ENCODE measurements at places on chromosomes 11 and 22.

DNA sequence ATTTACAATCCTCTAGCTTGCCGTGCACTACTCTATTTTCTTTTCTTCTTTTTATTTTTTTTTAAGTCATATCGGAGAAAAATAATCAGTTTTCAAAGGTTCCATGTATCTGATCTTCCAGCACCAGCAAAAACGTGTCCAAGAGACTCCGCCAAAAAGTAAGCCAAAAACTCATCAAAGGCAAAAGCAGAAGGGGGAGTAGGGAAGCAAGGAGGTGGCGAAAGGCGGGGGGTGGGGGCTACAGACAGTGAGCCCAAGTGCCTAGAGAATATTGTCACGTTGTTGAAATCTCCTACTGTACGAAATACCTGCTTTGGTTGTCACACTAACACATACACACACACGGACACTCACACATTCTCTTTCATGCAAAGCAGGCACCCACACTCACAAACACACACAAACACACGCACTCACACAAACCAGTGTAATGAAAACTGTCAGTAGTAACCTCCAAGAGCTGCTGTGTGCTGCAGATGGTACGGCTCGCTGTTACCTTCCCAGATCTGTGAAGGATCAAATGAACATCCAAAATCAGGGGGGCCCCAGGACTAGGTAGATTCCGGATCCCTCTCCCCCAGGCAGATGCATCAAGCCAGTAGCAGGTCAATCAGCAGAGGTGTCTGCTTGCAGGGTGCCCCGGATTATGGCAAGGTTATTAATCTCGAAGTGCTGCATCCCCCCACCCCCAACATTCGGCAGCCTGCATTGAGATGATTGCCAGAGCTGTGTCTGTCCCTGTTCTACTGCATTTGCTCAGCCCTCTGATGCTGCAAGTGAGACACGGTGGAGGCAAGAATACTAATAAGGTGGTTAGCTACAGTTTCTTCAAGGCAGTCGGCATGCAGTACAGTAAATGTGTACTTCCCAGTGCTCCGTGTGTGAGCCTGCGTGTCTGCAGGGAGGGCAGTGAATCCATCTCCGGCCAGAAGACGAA, at the start of gene LRRC4C:
Gene LRRC4C, minus strand, starts transcription at position 188 of the 937 bp plus-strand sequence.
- DNase-seq = no peak

DNA sequence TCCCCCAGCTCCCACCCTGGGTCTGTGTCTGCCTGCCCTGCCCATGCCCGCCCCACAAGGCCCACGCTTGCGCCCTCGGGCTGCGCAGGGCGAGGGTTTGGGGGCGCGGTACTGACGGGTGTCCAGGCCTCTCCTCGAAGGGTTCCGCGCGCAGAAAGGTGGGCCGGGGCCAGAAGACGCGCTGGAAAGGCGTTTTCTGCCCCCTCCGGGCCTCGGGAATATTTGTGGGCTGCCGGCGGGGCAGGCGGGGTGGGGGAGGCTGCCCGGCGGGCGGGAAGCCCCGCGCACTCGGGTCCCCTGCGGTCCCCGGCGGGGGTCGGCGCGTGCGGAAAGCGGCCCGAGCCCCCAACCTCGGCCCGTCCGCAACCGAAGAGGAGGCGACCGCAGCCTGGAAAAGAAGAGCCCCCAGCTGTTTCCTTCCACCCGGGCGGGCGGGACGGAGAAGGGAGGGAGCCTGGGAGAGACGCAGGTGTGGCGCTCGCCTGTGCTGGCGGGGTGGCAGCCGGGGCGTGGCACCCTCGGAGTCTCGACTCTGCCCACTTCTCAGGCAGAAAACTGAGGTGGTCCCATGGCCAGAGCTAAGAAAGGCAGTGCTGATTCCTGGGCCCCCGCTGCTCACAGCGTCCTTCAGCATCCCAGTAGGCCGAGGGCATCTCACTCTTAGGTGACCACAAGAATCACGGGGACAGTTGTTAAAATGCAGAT, 59.0 kb downstream of the THAP12 start:
- DNase-seq = no peak

DNA sequence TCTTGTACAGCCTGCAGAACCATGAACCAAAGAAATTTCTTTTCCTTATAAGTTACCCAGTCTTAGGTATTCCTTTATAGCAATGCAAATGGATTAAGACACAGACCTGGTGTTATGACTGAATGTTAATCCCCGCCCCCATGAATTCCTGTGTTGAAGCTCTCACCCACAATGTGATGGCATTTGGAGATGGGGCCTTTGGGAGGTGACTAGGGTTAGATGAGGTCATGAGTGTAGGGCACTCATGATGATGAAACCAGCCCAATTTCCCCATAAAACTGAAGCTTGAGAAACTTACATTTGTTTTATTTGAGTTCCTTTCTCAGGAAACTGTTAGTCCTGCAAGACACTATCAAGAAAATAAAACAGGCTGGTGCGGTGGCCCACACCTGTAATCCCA, 115.8 kb upstream of the THY1 start:
- no peak for DNase-seq

DNA sequence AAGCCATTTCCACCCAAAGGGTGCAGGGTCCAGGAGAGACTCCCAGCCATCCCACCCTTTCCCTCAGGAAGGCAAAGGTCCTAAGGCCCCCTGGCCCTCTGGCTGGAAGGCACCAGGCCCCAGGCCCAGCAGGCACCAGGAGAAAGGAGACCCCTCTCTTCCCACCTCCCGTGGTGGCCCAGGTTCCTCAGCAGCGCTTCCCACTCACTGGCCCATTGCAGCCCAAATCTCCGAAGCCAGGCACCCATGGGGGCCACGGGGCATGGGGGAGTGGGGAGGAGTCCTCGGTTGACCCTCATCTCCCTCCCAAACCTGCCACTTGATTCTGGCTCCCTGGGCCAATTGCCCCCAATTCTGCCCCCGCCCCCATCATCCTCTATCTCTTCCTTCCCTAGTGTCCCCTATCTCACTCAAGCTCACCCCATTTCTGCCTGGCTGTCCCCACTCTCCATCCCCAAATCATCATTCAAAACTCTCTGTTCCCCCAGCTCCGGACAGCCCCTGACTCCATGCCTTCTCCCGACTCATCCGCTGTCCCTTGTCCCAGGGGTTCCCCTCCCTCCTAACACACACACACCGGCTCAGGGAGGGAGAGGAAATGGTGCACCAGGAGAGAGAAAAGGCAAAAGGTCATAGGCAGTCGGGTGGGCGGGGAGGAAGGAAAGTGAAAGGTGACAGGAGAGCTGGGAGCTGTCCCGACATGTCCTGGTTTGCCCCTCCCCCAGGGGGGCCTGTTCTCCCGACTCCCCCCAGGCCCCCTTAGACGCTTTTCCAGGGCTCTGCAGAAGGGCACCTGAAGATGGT, 1.2 kb downstream of the LIF start:
- no peak for DNase-seq

DNA sequence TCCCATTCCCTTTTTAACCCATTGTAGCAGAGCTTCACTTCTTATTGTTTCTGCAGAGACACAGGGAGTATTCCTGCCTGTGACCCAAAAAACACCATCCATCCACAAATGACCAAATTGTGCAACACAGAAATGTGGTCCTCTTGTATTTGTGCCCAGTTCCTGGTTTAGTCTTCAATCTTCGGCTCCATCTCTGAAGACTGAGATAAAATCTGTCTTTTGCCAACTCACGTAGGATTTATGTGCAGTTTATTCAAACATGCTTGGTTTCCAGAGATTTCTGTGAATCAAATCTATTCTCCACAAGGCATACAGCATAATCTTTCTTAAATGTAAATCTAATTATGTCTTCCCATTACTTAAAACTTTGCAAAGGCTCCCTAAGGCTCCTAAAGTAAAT, 307.0 kb downstream of the AASDHPPT start:
- no peak for DNase-seq

DNA sequence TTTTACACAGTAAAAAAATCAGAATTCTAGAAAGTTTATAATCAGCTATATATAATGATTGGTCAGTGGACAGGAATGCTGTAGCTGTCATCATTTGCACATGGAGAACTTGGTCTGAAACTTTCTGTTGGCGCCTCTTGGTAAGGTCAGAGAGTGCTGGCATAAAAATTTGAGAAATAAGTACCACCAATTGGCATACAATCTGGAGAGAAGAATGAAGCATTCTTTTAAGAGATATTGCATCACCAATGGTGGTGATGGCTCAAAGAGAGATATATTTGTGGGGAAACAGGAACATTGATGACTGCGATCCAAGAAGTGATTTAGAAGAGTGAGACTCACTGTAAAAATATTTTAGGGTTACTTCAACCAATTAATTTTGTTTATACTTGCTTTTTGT, 19.8 kb upstream of the OOSP1 start:
- DNase-seq = no peak

DNA sequence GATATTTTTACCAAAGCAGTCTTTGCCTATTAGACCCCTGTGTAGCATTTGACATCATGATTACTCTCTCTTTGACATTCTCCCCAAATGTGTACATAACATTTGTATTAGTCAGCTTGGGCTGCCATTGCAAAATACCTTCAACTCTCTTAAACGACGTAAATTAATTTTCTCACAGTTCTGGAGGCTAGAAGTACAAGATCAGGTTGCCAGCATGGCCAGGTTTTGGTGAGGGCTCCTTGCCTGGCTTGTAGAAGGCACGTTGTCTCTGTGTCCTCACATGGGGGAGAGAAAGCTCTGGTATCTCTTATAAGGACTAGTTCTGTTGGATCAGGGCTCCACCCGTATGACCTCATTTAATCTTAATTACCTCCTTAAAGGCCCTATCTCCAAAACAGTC, 12.3 kb upstream of the DLAT start:
- no peak for DNase-seq

DNA sequence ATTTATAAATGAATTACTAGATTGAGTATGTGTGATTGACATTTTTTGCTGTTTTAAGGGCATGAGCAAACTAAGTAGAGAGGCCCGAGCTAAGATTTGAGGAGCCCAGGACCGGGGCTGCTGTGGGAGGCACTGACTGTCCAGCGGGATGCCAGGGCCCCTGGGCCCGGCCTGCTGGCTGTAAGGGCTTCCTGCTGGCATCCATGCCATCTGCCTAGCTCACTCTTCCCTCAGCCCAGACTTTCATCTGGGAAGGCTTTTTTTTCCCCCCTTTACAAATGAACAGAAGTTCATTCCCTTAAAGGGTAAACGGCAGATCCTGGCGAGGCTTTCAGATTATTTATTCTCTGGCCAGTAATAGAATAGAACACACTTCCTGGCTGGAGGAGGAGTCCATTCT, 16.0 kb upstream of the TP53I11 start:
- no peak for DNase-seq
